SHP77 treated with DMSO at 0.1 percent for 48 hours (cell line): ENCODE measurements at places on chromosomes 11 and 22.

DNA sequence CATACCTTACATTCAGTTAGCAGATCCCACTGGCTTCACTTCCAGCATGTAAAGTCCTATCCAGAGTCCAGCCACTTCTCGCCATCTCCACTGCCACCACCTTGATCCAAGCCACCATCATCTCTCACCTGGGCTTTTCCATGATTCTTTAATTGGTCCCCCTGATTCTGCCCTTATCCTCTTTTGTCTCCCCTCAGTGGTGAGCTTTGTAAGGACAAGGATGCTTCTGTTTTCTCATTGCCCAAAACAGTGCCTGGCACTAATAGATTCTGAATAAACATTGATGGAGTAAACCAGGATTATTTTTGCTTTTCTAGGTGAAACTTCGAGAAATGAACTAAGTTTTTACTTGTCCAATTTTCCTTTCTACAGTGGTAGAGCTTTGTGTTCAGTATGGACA lies 4.4 kb downstream of the POLA2 start:
- no peak for DNase-seq

GRCh38 chr11:134893810-134894685 lies 482.0 kb upstream of the B3GAT1 start:
- no peak for DNase-seq

DNA sequence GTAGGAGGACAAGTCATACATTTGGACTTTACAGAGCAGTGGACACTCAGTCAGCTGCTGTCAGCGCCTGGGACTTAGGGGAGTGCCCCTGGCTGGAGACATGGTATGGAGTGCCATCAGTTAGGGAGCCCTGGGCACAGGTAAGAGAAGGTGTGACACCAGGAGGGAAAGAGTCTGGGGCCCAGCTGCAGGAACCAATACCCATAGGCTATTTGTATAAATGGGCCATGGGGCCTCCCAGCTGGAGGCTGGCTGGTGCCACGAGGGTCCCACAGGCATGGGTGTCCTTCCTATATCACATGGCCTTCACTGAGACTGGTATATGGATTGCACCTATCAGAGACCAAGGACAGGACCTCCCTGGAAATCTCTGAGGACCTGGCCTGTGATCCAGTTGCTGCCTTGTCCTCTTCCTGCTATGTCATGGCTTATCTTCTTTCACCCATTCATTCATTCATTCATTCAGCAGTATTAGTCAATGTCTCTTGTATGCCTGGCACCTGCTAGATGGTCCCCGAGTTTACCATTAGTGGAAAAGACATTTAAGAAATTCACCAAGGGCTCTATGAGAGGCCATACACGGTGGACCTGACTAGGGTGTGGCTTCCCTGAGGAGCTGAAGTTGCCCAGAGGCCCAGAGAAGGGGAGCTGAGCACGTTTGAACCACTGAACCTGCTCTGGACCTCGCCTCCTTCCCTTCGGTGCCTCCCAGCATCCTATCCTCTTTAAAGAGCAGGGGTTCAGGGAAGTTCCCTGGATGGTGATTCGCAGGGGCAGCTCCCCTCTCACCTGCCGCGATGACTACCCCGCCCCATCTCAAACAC lies 850 bp upstream of the MIF start:
- no peak for DNase-seq

DNA sequence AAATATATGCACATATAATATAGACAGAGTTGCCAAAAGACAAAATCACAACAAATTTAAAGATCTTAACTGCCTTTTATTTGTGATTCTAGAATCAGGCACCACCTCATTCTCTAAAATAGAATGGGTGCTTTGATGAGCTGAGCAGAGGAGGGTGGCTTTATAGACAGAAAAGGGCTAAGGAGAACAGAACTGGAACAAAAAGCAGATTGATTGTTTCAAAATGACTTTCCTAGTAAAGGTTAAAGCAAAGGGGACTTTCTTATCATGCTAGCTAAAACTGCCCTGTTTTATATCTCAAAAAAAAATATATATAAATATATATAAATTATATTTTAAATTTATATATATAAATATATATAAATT lies 287.6 kb downstream of the FAT3 start:
- DNase-seq, result no peak

DNA sequence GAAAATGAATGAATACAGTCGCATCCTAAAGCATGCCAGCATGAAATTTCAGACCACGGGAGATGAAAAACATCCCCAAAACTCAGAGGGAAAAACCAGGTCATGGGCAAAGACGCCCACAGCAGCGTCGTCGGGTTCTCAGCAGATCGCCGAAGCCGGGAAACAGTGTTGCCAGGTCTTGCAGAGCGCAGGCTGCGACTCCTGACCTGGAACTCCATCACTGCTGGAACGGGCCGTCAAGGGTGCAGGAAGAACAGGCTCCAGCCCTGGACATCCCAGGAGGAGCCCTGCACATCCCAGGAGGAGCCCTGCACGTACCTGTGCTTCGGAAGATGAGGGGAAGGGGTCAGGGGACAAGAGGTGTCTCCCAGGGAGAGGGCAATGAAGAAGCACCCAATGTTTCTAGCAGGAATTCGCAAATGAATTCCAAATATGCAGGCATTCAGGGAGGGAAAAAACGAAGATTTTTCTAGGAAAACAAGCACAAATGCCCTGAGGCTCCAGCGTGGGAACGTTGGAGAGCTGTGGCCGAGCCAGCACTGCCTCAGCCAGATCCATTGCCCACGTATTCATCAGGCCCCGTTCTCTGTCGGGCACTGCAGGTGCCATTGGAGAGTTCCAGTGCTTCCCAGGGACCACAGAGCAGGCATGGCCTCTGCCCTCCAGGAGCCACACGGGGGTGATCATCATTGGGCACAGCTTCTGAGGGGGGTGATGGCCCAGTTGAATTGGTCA lies 1110.4 kb downstream of the BRD1 start:
- DNase-seq, result no peak

DNA sequence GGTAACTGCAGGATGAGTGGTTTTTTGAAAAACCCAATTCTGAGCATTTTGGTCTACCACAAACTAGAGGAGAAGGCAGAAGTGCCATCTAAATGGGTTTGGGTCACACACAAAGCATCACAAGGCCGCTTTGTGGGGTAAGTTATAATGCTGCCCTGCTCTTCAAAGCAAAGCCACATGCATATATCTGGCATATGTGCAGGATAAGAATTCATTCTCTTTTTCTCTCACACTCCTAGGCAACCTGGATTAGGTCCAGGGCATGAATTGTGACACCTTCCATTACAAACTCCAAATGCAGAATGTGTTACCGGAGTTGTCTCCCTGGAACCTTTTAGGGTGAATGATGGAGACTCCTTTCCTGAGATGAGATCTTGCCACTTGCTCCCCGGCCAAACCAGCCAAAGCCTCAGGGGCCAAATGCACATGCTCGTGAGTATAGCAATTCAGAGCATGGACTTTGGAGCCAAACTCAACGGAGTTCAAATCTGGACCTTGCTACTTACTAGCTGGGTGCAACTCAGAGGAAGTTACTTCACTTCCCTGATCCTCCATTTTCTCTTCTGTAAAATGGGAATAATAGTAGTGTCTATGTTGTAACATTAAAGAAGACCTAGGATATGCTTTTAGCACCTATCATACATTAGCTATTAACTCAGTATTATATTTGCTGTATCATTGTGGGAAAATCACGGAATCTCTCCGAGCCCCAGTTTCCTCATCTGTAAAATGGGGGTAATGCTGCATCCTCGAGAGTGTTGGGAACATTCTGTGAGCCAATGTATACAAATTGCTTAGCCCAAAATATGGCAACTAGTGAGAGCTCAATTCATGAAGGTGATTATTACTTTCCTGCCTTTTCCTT lies 96.6 kb downstream of the COMMD9 start:
- DNase-seq, result no peak

DNA sequence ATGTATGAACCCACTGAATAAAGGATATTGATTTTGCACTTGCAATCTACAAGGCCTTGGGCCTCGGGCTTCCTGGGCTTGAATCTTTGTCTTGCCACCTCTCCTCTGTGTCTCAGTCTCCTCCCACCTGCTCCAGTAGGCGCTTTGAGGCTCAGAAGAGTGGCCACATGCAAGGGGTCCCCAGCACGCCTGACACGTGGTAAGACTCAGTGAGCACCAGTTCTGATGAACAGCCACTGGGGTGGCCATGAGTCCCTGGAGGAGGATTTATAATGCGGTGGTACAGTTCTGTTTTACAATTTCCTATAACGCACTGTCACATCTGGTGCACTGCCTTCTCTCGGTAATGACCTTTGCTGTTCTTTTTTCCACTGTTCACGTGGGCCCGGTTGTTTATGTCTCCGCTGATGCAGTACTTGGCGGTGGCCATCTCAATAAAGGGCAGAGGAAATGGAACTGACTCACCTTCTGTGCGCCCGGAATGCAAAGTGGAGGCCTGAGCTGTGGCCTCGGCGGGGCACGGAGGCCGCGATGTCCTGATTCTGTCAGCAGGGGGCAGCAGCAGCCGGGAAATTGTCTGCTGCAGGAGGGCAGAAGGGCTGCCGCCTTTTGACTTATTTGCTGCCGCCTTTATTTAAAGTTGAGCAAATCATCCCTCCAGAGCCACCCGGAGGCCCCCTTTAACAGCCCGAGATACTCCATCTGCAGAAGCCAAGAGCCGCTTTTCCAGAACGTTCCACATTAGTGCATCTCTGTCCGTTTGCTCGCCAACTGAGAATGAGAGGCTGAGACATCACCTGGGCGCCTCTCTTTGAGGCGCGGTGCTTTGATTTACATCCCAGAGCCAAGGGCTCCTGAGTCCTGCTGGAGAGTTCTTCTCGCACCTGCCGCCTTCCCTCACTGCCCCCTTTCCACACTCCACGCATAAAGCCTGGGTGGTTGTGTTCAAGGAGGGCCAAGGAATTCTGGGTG lies 6.0 kb upstream of the IFT27 start:
- DNase-seq, result peak; percentile 27

GRCh38 chr11:68335683-68336082 lies 23.3 kb downstream of the LRP5 start:
- no peak for DNase-seq

- no peak for DNase-seq
These were observed 345.6 kb downstream of the DLG2 start for GRCh38 chr11:85281550-85281949.

- DNase-seq, result no peak
These were observed 49.0 kb upstream of the SERPIND1 start for GRCh38 chr22:20724676-20725454.

DNA sequence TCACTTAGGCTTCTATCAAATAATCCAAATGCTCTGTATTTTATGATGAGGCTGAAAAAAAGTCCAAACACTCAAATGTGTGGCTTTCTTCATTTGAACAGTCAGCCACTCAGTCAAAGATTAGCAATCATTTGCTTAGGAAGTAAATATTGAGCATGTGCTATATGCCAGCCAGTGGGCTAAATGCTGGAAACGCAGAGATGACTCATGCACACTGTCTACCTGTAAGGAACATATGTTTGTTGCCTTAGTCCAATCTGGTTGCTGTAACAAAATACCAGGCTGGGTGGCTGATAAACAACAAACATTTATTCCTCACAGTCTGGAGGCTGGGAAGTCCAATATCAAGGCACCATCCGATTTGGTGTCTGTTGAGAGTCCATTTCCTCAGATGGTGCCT lies 617.3 kb downstream of the NTM start:
- no peak for DNase-seq

DNA sequence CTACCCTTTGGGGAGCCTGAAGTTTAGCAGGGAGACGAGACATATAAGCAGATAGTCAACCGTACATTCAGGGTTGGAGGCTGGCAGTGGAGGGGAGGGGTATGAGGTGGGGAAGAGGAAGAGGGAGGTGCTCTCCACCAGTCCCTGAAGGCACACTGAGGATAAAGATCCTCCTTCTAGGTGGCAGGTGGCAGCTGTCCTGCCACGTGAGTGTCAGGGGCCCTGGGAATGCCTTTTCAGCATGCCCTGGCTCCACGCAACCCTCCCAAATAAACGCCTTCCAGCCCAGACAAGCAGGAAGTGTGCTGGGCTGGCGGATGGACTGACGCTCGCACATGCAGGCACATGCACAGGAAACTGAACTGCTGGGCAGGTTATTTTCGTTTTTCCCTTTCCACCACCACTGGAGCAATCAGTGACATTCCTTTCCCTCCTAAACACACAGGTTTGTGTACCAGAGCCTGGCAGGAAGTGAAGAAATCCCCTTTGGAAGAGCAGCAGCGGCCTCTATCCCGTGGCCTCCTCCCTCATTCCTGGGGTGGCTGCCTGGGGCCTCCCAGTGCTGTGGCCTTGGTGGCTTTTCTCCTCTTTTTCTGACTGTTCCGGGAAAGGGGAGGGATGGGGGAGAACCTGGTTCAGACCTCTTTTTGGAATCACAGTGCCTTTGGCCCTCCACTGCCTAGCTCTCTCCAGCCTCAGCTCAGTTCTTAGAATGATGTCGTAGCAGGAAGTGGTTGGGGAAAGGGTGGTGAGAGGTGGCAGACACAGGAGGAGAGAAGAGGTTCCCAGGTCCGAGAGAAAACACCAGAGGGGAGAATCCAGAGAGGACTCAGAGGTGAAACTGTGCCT lies 157.0 kb upstream of the TIMP3 start:
- no peak for DNase-seq

DNA sequence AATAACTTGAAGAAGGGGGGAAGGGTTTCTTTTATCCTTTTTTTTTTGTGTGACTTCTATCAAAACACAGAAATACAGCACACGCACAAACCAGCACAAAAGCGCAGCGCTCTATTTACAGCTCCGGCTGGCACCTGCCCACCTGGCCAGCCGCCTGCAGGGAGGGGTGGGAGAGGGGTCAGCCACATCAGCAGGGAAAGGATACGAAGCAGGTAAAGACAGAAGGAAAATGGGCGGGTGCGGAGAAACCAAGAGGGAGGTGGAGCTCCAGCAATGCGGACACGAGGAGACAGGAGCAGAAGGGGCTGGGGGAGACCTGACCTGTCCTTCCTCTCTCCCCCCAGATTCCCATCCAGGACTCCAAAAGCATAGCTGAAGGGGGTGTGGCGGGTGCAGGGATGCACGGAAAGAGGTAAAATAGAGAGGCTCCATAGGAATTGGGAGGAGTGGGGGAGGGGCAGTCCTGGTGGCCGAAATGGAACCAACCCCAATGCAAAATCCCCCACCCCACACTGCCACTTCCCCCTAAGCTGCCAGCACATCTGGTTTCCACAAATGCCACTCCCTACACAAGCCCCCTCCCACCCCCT lies 14.1 kb downstream of the CXCR5 start:
- no peak for DNase-seq

DNA sequence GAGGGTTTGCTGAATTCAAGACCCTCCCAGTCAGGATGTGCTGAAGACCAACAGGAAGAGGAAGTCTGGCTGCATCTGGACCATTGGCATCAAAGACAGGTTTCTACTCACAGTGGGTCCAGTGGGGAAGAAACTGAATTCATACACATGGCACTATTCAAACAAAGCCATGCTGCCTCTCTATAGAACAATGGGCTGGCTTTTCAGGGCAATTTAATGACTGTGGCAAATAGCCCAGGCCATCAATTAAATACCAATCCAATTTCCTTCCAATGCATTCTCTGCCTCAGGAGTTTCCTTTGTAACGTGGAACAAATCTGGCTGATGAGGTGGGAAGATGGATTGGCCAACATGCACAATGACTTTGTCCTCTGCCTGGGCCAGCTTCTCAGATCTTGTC lies 98.6 kb downstream of the SEZ6L start:
- no peak for DNase-seq
